ENCODE measurements at places on chromosomes 5 and 9.

- DNase-seq, result no peak
Measured at GRCh38 chr9:120559546-120559945, 20.4 kb downstream of the CDK5RAP2 start.

DNA sequence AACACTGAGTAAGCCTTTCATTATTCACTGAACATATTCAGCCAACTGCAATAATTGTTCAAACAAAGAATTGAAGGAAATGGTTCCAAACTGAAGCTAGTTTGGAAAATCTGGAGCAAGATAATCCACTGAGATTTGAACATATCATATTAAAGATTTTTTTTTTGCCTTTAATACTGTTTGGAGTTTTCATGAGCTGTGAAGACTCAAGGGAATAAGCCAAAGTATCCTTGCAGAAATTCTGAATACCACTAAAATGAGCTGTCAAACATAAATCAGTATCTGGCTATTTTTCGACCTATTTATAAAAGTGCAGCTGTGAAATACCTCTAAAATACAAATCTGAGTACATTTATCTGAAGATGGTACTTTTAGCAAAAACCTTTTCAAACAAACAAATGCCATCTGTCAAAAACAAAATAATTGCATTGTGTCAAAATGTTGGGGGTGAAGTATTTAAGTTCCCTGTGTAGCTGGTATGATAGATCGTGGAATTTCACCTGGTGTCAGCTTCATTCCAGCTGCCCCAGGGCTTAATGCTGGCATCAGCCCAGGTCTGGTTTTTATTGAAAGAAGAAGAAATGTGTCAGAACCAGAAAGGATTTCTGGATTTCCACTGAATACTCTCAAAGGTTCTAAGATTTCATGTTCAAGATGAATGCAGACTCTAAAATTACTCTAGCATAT, 149.0 kb upstream of the GRAMD2B start:
- no peak for DNase-seq

DNA sequence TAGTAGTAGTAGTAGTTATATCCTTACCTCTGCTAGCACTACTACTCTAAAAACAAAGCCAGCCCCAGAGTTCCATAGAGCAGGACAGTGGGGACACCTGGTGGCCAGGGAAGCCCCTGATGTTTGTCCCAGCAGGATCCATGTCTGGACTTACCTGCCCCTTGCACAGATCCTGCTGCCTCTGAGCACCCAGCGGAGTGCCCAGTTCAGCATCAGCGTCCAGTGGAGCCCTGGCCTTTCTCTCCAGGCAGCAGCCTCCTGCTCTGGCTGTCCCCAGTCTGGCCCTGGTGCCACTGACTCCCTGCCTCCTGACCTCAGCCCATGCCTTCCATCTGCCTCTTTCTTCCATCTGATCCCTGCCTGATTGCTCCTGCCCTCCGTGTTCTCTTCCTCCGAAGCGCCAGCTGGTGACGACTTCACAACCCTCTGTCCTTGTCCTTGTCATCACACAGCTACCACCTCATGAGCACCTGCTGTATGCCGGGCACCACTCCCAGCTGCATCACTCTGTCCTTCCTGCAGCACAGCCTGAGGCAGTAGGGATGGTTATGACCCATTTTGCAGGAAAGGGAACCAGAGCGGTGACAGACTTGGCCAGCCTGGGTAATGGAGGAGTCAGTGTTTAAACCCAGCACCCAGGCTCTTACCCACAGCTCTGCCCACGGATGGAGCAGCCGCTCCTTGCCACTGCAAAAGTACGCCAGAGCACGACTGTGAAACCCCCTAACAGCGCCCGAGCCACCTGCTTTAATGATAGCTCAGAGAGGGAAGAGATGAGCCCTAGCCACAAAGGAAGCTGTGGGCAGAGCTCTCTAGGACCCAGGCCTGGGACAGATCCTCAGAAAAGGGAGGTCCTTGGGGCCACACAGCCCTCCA, 11.5 kb downstream of the SARDH start:
- peak; percentile 65 for DNase-seq

GRCh38 chr9:95721061-95721531, 154.4 kb upstream of the ERCC6L2 start:
- DNase-seq, result no peak

DNA sequence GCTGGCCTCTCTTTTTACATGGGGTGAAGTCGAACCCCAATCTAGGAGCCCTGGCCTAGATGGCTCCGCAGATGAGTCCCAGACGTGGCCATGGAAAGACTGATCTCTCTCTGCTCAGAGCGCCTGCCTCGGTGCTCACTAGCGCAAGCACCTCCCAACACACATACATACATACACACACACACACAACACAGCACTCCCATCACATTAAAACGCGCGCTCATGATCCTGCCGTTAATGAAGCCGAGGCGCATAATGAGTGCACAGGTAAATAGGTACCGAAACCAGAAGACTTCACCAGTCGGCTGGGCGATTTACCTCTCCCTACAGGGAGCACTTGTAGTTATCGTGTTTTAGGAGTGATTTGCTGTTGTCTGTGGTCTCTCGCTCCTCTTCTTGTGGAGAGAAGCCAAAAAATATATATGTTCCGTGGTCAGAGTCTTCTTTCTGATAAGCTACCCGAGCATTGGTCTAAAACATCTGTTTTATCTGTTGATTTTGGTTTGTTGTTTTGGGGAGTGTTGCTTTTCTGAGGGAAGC, 207.7 kb downstream of the MEF2C start:
- no peak for DNase-seq

DNA sequence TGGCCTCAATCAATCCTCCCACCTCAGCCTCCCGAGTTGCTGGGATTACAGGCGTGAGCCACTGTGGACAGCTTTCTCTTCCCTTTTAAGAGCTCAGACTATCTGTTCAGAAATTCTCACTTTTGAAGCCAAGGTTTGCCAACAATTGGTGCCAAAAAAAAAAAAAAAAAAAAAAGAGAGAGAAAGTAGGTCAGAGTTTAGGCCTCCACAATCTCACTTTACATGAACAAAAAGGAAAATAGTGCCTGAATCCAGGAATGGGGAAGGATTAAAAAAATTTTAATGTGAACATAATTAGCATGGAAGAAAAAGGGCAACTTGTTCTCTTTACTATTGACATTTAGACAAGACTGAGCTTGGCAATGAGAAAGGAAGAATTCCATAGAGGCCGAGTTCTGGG, 94.1 kb downstream of the NSG2 start:
- DNase-seq, result no peak
